SIG-M5 (cell line): ENCODE measurements at places on chromosomes 3 and 15.

GRCh38 chr3:28743831-28744230, 395.2 kb upstream of the AZI2 start:
- DNase-seq: no peak

GRCh38 chr3:127420829-127421228, 133.0 kb upstream of the PRR20G start:
- DNase-seq: no peak

GRCh38 chr3:31804251-31805051, 176.6 kb downstream of the OSBPL10 start:
- DNase-seq: no peak

GRCh38 chr3:169759256-169759655, 5.6 kb downstream of the TERC start:
- no peak for DNase-seq

- DNase-seq: no peak
Observed at GRCh38 chr3:187012609-187013051, 82.3 kb downstream of the ST6GAL1 start.
